RWPE1 (cell line): ENCODE measurements at places on chromosomes 4 and X.

GRCh38 chr4:1233641-1234308 is 15.2 kb downstream of the CTBP1 start:
- no peak for DNase-seq

- DNase-seq: no peak
Measured at GRCh38 chr4:158754385-158755180, 14.2 kb upstream of the FNIP2 start.

GRCh38 chr4:76430519-76431388 is 4.3 kb upstream of the SHROOM3 start:
- DNase-seq: peak; percentile 63

DNA sequence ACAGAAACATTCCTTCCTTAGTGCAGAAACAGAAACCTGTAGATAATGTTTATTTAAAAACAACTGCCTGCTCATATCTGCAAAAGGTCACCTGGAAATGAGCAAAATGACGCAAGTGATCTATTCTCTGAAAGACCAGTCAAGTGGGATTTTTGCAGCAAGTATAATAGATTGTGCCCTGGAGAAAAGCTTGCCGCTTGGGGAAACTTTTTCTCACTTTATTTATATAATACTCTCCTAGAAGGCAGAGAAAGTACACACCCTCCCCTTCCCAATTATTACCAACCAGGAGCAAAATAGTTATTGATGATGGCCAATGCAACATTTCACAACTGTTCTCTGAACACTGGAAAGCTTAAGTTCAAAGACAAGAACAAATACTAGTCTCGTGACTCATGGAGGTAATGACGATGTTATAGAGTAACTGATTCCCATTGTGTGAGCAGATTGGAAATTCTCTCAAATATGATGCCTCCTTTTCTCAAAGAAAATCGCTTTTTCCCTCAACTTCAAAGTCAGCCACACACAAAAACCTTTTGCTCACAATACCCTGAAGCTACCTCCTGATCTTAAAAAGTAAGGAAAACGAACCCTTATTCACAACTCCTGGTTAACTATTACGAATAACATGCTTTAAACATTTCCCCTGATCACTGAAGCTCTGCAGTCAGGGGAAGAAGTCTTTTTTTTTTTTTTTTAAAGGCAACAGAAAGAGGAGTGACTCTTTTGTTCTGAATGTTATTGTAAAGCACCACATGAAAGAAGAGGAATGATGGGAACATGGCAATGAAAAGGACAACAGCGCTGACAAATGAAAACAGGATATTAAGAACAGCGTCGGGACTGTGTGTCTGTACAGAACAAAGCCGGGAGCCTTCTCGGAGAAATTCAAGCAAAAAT is 41.0 kb downstream of the MID1 start:
- DNase-seq: no peak

DNA sequence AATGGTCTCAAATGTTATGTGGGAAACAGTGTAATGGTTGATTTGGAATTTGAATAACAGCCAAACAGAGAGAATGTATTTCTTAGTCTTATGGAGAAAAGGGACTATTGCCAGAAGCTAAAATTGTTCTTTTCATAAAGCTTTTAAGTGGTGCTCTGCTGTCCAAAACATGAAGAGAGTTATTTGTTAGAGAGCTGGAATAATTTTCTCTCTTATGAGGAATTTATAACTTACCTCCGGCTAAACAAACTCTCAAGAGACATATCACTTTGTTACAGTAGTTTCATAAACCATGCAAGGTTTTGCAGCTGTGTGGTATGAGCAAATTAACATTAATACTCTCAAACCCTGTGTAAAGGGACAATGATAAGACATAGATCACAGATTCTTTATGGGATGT is 28.6 kb downstream of the SULT1B1 start:
- no peak for DNase-seq

GRCh38 chr4:72295966-72296557 is 264.3 kb downstream of the NPFFR2 start:
- DNase-seq: peak; percentile 31

DNA sequence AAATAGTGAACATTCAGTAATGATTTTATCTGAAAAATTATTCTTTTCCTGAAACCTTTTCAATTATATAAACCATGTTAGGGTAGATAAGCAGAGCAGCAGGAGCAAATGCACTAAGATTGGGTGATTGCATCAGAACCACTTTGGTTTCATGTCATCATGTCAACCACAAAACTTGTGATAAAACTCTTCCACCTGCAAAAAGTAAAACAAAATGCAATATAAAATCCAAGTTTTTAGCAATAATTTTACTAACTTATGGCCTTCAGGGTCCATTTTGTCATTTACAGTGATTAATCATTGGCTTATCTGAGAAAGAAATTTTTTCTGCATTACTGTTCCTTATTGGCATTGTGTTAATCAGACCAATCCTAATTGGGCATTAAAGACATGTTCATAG is 42.4 kb downstream of the NHS start:
- DNase-seq: no peak

DNA sequence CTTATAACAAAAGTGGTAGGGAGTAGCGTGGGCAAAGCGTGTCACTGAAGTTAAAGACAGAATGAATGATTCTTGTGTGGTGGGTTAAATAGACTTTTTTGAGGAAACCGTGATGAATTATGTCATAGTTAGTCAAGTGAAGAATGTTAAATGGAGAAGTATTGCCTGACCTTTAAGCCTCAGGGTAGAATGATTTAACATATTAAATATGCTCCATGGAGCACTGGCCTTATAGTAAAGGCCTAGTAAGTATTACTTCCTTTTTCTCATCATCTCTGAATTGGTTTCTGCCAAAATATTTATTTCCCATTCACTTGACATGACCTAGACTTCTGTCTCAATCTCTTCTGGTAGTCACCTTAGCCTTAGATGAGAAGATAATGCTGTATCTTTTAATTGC is 23.7 kb downstream of the MAGEB1 start:
- DNase-seq: no peak

GRCh38 chr4:137635108-137635507 is 102.8 kb upstream of the PCDH18 start:
- peak; percentile 4 for DNase-seq

DNA sequence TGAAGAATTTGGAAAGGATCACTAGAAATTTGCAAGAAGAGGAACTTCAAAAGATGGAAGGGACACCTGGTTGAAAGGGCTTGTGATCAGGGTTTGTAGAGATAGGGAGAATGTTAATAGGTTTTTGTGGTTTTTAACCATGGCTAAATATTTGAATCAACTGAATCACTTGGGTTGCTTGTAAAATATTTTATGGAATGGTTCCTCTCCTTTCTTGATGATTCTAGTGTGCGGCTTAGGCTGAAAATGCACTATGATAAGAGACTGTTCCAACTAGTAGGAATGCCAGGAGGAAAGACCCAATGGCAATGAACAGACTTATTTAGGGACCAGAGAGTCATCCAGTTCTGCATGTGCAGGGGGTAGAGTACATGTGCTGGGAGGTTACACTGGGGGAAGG is 408.2 kb downstream of the ARHGAP24 start:
- no peak for DNase-seq

GRCh38 chr4:26349496-26349895 is 28.7 kb downstream of the RBPJ start:
- DNase-seq: no peak
